ENCODE measurements at places on chromosomes 16 and 17.

DNA sequence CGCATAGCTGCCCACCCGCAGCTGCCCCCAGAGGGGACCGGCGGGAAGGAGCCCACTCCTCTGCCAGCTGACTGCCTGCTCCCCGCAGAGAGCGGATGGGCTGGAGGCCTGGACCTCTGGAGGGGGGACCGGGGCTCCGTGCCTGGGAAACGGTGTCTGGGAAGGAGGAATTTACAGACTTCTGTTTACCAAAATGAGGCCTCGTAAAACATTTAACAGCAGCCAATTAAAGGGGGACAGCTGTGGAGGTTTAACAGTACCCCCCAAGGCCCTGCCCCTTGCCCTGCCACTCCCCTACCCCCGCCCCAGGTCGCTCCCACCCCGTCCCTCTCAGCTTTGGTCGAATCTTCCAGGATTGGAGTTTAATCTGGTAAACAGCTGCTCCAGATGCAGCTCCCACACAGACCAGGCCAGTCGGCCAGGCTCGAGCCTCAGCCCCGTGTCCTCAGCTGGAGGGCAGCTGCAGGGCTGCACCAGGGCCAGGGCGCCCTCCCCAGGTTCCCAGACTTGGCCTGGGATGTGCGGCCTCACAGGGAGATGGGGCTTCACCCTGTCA lies 41.1 kb downstream of the BAHCC1 start:
- no peak for DNase-seq

GRCh38 chr16:47567321-47567720 lies 106.2 kb downstream of the PHKB start:
- DNase-seq: no peak

DNA sequence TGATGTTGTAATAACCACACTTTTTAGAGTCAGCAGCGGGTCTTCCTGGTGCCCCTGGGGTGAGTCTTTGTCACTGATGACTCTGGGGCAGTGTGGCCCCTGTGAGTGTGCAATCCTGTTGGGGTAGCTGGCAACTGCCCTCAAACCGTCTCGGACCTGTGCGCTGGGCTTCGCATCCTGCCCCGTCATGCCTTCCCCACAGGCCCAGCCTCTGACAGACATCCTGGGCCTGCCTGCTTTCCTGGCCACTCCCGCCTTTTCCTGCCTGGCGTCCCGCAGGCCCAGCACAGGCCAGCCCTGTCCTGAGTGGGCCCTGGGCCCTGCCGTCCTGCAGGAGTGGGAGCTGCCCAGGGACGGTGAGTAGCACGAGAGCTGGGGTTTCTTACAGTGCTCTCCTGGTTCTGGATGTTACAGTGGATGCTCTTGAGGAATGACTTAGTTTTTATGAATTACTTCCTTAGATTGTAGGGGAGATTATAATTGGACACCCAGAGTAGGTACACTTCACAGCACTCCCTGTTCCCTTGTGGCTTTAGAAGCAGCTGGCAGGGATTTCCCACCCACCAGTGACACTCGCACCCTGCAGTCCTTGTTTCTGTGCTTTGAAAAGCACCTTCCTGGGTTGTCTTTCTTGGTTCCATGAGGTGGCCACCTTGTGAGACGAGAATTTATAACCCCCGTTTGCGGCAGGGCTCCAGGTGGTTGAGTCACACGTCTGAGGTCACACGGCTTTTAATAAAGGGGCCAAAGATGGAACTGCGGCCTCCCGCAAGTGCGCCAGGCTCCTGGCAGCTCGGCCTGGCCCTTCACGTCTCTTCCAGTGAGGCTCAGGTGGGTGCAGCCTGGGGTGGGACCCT lies 50.0 kb upstream of the CAPN15 start:
- DNase-seq: no peak

DNA sequence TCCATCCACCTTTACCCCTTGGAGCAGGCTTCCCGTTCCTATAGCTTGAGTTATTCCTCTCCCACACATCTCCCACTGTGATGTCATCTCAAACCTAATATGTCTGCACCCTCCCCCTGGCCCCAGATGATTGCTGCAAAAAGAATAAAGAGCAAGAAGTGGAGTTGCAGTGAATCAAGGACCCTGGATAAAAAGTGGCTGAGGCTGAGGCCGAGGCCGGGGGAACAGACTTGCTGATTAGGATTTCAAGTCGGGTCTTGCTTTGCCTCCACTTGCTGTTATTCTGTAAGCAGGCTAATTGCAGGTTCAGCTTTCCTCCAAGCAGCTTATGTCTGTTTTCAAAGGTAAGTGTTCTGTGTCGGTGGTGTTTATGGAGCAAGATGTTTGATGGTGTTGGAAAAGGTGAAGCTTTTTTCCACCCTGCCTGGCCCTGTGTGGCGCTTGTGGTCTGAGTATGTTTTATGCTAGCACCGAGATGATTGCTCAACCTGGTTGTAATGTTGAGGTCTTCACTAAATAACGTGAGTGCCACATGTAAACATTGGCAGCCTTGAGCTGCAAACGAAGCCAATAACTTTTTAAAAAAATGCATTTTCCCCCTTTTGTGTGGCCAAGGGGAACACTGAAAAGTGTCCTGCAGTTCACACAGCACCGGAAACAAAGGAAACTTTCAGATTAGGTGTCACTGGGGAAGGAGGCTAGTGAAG lies 15.4 kb downstream of the HS3ST3B1 start:
- peak; percentile 30 for DNase-seq

- DNase-seq: no peak
Measured at GRCh38 chr17:57889252-57889651, 39.4 kb upstream of the MRPS23 start.

GRCh38 chr17:40956401-40957254 lies 10.1 kb downstream of the KRT39 start:
- DNase-seq: no peak

DNA sequence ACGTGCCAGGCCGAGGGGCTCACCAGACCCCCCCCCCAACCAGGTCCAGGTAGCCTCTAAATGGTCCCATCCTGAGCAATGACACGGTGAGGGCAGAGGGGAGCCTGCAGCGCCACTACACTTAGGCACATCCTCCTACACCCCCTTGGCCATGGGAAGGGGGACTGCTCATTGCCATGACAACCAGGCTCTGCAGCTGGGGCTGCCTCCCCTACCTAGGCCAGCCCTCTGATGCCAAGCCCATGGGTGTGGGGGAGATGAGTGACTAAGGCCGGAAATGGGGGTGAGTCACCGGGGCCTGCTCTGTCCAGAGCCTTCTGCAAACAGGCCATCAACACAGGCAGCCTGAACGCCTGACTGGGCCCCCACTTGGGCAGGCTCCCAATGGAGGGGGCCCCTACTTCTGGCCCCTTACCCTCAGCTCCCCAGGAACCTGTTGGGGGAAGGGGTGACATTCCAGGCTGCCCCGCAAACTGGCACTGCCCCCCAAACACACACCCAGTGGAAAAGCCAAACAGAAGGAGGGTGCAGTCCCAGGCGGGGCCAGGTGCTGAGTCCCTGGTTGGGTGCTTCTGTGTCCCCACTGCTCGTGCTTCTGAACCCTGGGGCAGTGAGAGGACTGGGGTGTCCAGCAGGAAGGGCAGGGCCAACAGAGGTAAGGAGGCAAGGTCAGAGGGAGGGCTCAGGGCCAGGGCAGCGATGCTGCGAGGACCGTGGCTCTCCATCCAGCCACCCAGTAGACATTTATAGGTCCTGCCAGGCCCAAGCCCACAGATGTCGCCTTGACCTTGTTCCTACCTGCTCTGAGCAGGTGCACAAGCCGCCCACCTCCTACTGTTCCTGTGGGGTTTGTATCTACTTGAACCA lies 8.2 kb downstream of the PLCD3 start:
- no peak for DNase-seq

GRCh38 chr16:84255050-84255810 lies 15.4 kb upstream of the KCNG4 start:
- DNase-seq: no peak

DNA sequence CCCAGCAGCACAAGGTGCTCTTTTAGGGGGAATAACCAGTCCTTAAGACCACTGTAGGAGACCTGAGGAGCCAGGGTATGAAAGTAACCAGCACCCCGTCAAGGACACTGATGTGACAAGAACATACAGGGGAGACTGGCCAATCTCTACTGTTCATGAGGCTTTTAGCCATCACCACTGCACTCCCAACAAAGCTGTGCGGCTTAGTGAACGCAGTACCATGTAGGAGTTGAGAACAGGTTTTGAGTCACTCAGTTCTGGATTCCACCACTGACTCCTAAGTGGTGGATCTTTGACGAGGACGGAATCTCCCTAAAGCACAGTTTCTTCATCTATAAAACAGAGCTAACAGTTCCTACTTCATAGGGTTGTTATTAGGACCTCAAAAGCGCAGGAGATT lies 26.8 kb downstream of the COG4 start:
- no peak for DNase-seq

- DNase-seq: no peak
Measured at GRCh38 chr16:29844575-29845331, 18.3 kb downstream of the CDIPT start.

GRCh38 chr17:27666831-27667560 lies 36.0 kb downstream of the LGALS9 start:
- DNase-seq: no peak

GRCh38 chr16:69590590-69590989 lies 24.8 kb downstream of the NFAT5 start:
- DNase-seq: no peak

DNA sequence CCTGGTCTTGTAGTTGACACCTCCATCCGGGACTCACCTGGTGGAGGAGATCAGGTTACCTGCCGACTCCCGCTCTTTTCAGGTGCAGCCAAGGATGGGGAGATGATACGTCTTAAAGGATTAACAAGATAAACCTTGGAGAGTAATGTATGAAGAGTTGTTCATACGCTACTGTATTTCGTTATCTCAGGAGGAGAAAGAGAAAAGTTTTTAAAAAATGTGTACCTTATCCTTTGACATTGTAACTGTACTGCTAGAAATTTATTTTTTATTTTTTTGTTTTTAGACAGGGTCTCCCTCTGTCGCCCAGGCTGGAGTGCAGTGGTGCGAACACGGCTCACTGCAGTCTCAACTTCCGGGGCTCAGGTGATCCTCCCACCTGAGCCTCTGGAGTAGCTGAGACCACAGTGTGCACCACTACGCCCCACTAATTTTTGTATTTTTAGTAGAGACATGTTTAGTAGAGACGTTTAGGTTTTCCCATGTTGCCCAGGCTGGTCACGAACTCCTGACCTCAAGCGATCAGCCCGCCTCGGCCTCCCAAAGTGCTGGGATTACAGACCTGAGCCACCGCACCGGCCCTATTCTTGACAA lies 764 bp upstream of the SMURF2 start:
- peak; percentile 74 for DNase-seq

GRCh38 chr17:50280801-50281441 lies 6.7 kb downstream of the TMEM92 start:
- no peak for DNase-seq

- DNase-seq: no peak
Measured at GRCh38 chr17:15122857-15123256, 142.3 kb downstream of the PMP22 start.

- DNase-seq: no peak
Measured at GRCh38 chr16:82824408-82824807, 197.6 kb downstream of the CDH13 start.

DNA sequence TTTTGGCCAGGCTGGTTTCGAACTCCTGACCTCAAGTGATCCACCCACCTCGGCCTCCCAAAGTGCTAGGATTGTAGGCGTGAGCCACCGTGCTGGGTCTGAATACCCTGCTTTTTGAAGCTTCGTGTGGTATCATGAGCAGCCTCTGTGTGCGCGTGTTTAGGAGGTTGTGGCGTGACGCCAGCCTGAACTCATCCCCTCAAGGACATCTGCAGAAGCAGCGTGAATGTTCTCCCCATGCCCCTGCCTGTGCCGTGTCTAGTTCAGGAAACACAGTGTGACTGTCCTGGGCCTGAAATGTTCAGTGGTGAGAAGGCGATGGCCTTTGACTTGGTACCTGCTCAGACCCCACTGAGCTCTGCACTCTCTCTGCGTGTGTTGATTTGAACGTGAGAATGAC lies 35.6 kb downstream of the RNF213 start:
- DNase-seq: no peak

- no peak for DNase-seq
Measured at GRCh38 chr17:37713028-37713431, 31.8 kb downstream of the HNF1B start.

DNA sequence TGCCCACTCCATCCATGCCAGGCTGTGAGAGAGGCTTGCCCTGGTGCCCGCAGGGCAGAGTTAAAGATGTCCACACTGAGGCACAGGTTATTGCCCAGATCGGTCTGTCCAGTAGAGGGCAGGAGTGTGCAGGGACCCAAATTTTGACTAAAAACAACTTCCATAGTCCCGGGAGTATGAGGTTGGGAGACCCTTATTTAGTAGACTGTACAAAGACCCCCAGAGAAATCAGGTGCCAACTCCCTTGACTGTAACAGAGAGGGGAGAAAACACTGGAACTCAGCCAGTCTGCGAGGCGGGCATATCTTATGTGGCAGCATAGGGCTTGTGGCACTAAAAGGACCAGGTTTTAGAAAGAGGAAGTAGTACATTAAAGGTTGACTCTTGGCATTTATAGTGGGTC lies 43.4 kb downstream of the HNF1B start:
- no peak for DNase-seq

DNA sequence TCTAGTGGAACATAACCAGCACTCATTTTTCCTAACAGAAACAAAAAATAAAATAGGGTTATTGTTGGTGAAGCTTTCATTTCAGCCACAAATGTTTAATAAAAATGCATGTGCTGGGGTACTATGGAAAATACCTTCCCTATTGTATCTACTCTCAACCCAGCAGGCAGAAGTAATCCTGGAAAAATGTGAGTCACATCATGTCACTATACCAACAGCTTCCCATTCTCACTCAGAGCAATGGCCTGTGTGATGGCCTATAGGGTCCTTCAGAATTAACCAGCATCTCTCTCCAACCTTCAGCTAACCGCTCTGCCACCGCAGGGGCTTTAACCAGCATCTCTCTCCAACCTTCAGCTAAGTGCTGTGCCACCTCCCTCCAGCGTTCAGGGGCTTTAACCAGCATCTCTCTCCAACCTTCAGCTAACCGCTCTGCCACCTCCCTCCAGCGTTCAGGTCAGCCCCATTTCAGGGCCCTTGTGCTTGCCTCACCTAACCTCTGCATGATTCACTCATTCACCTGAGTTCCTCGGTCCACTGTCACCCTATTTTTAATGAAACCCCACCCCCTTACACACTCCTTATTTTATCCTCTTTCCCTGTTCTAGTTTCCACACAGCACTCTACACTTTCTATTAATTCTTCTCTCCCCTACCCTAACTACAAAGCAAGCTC lies 34.0 kb downstream of the UBE2G1 start:
- DNase-seq: no peak
